ENCODE measurements at places on chromosomes 1 and 21.

DNA sequence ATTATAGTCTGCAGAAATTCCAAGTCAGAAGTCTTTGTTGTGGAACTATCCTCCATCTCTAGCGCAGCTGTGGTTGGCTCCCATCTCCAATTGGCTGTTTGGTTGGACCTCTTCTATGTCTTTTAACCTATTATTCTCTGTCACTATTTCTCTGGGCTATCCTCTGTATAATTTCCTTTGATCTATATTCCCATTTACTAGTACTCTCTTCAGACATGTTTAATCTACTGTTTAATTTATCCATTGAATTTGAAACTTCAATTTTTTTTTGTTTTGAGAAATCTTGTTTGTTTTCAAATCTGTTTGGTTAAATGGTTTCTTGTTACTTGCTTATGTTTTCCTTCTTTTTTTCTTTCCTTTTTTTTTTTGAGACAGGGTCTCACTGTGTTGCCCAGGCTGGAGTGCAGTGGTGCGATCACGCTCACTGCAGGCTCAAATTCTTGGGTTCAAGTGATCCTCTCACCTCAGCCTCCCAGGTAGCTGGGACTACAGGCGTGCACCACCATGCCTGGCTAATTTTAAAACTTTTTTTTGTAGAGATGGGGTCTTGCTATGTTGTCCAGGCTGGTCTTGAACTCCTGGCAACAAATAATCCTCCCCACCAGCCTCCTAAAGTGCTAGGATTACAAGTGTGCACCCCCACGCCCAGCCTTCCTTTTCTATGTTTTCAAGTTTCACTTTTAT is 28.1 kb downstream of the SOAT1 start:
- DNase-seq, result no peak

DNA sequence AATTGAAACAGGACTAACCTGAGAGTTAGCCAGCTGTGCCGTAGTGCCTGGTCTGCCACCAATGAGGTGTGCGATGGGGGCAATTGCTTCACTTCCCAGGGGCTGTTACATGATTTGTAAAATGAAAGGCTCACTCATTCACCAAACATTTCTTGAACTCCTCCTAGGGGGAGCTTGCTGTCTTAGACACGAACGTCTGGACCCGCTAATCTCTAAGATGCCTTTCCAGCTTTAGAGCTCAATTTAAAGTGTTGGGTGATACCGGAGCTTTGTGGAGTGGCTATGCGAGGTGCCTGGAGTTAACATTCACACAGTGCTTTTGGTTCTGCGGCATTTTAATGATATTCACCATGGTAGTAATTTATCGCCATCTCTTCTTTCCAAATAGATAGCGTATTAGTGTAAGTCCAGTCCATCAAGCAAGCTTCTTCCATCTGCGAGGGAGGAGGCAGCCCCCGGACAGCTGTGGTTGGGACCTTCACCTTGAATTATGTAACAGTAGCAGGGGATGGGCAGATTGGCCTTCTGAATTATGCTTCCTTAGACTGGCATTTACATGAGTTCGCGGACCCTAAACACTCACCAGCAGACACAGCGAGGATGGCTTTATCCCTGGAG is 179.9 kb downstream of the ADSS2 start:
- no peak for DNase-seq

GRCh38 chr21:36689324-36689723 is 9.6 kb upstream of the SIM2 start:
- no peak for DNase-seq

- no peak for DNase-seq
Measured at GRCh38 chr21:43307677-43308070, 119.3 kb downstream of the SIK1 start.

DNA sequence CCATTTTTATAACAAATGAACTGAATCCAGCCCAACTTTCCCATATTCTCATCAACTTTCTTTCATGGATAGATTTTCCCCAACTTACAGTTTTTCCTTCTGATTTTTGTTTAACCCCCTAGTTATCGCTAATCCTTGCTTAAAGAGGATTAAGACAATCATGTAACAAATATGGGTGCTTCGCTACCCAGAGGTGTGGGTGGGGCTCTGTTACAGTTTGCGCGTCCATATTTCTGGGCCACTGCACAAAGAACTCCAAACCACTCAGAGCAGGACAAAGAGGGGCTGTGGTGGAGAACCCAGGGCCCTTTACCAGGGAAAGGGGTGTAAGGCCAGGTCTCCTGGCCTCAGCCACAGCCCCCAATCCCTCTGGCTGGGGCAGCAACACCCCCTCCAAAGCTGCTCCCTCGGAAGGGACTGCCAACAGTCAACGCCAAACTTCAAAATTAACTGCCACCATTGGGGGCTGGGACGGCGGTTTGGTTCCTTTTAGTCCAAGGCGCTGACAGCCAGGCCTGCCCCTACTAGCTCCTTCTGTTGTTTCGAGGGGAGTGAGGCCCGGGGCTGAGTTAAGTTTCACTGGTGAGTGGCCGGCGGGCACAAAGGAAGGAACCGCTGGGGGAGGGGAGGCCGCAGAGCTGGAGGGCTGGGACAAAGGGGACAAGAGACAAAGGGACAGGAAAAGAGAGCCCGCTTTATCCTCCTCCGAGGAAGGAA is 27.9 kb downstream of the SSBP3 start:
- no peak for DNase-seq

DNA sequence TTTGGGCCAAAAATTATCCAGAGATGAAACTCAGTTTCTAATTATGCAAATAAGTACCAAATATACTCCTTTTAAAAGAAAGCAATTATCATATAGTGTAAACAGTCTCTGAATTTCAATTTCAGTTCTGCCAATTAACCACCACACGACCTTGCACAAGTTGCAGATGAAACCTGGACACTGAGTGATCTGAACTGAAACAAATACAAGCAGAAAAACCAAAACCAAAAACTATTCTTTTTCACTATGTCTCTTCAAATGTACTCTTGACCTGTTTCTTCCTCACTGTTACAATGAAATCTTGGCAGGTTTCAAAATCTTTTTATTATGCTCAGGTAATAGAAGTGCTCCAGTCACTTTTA is 79.2 kb downstream of the TYW3 start:
- no peak for DNase-seq

- no peak for DNase-seq
Measured at GRCh38 chr1:248670003-248670402, 14.7 kb upstream of the OR2T27 start.

GRCh38 chr1:67755619-67756018 is 70.6 kb downstream of the GADD45A start:
- DNase-seq, result no peak

DNA sequence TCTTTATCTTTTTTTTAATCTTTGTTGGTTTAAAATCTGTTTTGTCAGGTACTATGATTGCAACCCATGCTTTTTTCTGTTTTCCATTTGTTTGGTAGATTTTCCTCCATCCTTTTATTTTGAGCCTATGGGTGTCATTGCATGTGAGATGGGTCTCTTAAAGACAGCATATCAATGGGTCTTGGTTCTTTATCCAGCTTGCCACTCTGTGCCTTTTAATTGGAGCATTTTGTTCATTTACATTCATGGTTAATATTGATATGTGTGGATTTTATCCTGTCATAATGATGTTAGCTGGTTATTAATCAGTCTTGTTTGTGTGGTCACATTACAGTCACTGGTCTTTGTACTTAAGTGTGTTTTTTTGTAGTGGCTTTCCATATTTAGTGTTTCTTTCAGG is 159.9 kb downstream of the CENPF start:
- DNase-seq, result no peak

- no peak for DNase-seq
Measured at GRCh38 chr1:219574484-219575087, 38.3 kb downstream of the ZC3H11B start.

DNA sequence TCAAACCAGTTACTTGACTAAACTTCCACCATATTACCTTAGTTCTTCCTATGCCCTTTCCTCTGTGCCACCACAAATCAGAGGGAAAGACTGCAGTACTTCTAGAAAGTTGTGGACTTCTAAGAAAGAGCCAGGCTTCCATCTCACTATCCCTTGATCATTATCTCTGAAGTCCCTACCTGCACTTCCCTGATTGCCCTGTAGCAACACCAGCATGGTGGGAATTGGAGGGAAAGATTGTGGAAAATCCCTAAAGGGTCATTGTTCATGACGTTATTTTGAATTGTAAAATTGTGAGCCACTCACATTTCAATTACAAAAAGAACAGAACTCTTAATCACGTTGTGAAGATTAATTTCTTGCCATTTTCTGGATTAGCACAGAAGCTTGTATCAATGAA is 23.4 kb upstream of the KIAA1614 start:
- no peak for DNase-seq

GRCh38 chr1:3886106-3886670 is 13.9 kb downstream of the C1orf174 start:
- DNase-seq, result no peak

GRCh38 chr1:243390162-243390791 is 134.4 kb downstream of the SDCCAG8 start:
- DNase-seq, result no peak

DNA sequence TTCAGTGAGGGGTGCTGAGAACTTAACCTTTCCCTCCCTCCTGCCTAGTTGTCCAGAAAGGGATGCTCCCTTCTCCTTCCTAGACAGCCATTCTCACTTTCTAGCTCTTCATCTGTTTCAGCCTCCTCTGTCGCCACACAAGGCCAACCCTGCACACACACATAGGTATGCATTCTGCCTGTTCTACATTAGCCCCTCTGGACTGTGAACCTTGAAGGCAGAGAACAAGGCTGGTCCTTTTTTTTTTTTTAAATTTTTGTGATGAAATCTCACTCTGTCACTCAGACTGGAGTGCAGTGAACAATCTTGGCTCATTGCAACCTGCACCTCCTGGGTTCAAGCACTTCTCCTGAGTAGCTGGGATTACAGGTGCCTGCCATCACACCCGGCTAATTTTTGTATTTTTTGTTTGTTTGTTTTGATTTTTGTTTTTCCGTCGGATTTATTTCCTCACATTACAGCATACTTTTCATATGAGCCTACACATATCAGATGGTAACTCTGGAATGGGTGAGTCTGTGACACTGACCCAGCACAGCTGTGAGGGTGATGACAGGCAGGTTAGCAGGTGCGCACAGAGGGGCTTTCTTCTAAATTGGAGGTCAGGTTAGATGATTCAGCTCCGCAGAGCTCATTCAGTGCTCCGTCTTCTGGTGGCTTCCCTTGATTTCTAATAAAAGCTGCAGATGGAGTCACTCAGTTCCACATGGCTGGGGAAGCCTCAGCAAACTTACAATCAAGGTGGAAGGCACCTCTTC is 4.9 kb upstream of the AKR1A1 start:
- no peak for DNase-seq

GRCh38 chr1:99265124-99265523 is 832 bp downstream of the PLPPR4 start:
- no peak for DNase-seq

- no peak for DNase-seq
Measured at GRCh38 chr1:92876351-92876750, 44.5 kb downstream of the RPL5 start.

GRCh38 chr1:4756851-4757580 is 102.6 kb downstream of the AJAP1 start:
- no peak for DNase-seq

DNA sequence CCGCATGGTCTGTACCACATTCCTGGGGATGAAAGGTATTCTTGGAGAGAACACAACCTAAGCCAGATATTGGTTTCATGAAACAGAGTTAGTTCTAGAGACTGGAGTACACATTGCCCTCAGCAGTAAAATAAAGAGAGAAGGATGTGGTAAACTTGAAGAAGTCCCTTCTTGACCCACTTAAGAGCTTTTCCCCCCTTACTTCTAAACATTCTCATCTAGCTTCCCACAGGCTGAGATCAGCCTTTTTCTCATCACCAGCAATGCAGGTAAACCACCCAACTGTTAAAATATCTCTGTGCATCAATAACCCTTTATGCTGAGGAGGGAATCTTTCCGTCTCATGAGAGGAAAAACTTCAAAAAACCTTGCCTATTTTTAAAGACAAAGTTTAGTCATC is 62.6 kb downstream of the SUSD4 start:
- no peak for DNase-seq

DNA sequence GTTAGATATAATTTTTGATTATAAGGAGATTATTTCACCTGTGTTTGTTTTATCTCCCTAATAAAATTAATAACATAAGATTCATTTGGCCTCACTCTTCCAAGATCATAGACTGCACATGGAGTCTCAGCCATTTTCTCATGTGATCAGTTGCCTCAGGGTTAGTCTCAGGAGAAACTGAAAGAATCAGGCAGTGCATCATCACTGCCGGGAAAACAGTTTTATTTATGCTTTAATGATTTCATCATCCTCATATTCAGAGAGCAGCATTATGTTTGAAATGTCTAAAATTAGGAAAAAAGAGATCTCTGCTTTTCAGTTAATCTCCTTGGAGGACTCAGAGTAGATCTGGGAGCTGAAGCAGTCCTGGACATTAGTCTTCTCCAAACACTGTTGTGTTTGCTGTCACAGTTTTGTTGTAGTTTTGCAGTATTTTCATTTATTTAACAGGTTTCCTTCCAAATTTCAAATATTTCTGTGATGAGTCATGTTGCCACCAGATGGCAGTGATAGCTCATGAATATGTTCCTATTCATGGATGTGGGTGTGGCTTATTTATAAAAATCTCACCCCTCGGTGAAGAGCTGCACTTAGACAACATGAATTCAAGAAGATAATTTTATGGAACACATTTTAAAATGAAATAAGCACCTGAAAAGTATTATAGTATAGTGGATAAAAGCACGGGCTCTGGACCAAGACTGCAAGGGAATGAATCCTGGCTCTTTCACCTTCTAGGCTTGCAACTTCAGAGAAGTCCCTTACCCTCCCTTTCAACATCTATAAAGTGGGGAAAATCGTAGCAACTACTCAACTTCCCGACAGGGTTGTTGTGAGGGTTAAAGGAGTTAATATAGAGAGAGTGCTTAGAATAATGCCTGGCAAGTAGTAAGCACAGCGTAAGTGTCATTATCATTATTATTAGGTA is 31.2 kb downstream of the CHD1L start:
- DNase-seq, result peak; percentile 62

DNA sequence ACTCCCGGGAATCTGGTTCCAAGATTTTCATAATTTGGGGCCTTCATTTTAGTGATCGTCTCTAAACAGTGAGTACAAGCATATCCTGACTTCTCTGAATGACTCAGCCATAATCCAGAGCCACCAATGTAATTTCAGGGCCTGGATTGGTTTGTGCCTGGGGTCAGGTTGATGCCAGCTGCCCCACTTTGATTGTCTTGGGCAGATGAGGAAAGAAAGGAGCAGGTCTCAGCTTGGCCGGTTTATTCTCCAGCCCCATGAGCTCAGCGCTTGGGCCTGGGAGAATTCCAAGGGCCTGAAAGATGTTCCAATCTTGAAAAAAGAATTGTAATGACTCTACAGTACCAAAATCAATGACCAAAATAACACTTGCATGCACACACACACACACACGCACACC is 71.2 kb upstream of the ECE1 start:
- no peak for DNase-seq

GRCh38 chr1:39955547-39956539 is 898 bp downstream of the MFSD2A start:
- no peak for DNase-seq

DNA sequence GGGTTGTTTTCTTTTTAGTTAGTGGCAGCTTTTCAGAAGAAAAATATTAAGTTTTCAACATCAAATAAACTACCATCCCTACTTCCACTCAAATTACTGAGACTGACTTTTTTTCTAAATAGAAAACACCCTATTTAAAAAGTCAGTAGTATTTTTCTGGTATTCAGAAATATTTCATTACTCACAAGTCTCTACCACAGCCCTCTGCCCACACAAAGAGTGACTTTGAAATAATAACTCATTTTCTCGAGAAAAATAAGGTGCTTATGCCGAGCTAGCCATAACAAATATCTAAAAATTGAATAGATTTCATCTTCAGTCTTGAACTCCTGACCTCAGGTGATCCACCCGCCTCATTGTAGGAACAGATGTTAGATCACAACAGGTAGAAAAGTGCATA is 41.8 kb upstream of the USP25 start:
- DNase-seq, result no peak
